ENCODE measurements at places on chromosomes 5 and 9. TPM values are rescaled to one million over a fixed set of nuclear protein-coding genes. Genes with fewer than 3 reads are reported as not detected.
A peak's percentile ranks its signal among the peaks of the same experiment; 100 is the strongest.

GRCh38 chr9:70484232-70485130 is 70.0 kb upstream of the KLF9 start:
- DNase-seq: no peak

- DNase-seq: peak; percentile 57
Observed at GRCh38 chr9:132182314-132183091, 20.6 kb downstream of the NTNG2 start.

- DNase-seq: no peak
Observed at GRCh38 chr9:26811106-26811505, 81.5 kb downstream of the CAAP1 start.

DNA sequence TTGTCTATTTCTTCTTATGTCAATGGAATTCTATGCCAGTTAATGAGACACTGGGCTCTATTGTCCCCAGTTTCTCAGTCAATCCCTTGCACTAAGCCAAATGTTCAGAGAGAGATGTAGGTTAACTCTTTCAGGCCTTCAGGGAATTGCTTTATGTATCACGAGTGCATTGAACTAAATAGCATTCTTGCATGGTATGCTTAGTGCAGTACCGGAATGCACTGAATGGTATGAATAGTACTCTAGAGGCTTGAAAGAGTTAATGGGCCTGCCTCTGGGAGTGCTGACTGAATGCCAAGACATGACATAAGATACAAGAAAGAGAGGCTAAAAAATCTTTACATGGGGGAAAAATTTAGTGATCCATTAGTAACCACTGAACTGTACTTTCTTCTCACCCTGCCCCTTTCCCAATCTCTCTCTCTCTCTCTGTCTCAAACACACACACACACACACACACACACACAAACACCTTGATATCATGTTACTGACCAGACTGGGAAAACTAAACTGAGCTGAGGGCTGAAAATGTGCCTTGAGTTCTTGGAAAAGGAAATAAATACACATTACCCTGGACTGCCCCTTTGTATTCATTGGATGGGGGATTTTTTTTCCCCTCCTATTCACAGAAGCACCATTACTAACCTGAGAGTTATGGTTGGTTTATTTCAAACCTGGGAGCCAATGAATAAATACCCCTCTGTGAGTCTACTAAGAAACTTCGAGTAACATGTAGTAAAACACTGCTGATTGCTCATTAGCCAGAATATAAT is 35.4 kb upstream of the TMC1 start:
- DNase-seq: peak; percentile 27

DNA sequence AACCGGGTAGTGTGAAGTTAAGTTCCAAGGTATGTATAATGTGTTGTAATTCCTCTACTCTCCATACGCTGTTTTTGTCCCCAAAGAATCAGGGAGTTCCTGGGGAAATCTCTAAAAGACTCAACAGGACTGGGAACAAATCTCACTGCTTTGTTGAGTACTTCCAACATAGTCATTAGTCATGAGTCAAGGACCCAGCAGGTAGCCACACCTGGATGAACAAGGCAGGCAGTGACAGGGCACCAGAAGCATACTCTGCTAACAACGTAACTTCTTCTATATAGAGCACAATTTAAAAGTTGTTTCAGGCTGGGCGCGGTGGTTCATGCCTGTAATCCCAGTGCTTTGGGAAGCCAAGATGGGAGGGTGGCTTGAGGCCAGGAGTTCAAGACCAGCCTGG is 126.8 kb downstream of the SLC1A3 start:
- no peak for DNase-seq

- DNase-seq: no peak
Observed at GRCh38 chr5:133806847-133807246, 161.6 kb downstream of the C5orf15 start.

DNA sequence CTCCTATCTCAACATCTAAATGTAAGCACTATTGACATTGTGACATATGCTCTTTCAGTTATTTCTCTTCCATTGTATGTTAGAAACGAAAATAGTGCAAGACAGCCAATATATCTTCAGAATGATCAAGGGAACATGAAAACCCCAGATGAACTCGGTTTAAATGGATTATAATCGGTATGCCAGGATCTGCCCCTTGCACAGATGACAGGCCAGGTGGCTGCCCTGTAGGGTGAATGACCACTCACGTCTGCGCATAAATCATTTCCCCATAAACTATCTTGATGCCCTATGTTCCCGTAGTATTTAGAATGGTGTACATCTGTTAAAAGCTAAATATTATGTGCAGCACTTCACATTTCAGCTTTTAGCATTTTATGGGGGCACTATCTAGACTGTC is 69.7 kb upstream of the RANBP3L start:
- no peak for DNase-seq

- no peak for DNase-seq
Observed at GRCh38 chr5:51271261-51271660, 112.0 kb upstream of the ISL1 start.

DNA sequence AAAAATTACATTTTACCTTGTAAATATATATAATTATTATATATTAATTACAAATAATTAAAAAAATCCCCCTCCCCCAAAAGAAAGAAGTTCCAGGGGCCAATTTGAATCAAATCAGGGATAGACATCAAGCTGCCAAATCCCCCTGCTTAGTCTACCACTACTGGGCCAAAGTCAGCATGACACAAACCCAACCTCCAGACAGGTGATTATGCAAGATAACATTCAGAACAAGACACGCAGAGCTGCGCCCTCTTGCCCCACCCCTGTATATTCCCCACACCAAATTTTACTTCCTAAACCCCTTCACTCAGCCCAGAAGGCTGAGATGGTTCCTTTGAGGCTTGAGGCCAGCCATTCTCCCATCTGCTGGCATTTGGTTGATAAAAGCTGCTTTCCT is 2059.1 kb upstream of the CDH6 start:
- no peak for DNase-seq

DNA sequence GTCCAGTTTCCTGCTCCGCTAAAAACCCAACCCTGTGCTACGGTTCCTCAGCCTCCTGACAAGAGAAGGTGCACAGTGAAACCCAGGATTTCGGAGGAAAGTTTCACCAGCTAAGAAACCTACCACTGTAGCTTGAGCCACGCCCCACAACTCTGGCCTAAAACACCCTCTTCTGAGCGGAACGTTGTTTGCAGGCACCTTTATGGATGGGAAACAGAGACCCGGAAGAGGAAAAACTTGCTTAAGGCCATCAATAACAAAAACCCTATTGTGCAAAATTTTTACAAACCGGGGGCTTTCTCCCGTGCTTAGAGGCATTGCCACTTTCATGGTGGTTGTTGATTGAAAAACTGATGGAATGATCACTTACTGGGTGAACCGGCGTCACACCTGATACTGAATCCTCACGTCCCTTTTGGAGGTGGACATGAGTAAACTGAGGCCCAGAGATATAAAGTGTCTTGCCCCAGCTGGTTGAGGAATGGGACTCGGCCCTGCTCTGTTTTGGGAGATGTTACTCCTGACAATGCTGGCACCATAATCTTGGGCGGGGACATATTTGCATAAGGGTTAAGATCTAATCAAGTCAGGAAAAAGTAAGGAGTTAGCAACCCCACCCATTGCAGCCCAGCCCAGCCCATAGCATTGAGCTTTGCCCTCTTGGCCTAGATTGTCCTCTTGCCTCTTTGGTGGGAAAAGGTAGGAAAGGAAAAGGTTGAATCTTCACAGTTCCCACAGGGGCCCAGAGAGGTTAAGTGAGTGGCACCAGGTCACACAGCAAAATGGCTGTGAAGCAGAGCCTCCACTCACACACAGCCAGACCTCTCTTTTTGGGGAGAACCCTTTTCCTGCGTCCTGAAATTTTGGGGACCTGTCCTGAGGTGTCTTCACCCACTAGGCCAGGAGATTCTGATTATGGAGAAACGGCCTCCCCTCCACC is 23.2 kb upstream of the PTGS1 start:
- DNase-seq: no peak

DNA sequence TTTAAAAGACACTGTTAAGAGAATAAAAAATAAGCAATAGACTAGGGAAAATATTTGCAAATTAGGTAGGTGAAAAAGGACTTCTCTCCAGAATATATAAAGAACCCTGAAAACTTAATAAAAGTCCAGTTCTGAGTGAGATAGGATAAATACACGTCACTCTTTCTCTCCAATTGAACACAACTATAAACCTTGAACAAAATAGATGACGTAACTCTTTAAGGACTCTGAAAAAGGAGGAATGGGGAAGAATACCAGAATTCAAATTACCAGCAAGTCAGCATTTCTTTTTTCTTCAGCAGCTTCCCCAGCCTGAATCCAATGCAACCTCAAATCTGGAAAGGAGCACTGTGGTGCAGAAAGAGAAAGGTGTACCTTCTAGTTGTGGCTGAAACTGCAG is 6.8 kb upstream of the WDR41 start:
- DNase-seq: no peak

DNA sequence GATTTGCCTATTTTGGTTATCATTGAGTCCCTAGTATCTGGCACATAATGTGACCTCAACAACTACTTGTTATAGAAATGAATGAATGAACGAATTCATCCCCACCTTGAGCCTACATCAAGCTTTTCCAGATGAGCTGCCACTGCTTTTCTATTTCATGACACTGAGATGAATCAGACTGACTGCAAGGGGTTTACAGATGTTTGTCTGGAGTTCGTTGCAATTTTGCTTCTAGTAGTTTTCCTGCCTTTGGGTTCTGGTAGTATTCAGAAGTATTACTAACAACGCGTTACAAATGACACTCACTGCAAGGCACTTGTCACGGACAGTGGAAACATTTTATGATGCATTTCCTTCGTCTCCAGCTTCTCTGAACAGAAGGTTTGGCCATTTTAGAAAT is 222.3 kb downstream of the CD180 start:
- no peak for DNase-seq

DNA sequence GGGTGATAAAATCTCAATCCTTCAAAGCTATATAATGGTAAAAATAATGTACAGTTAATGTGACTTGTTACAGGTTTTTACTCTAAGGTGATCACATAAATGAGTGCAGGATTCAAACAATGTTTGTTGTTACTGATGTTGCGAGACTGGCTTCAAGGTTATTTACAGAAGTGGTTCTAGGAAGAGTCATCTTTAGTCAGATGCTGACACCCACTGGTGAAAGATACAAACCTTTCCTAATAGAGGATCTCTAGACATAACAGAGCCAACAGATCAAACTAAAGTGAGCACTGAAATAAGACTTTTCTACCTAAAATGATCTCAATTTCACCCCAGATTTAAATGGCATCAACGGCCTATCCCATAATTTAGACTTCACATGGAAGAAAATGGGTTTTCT is 20.2 kb downstream of the ARSB start:
- DNase-seq: no peak

- no peak for DNase-seq
Observed at GRCh38 chr5:178872302-178872701, 12.5 kb downstream of the ZNF354B start.

DNA sequence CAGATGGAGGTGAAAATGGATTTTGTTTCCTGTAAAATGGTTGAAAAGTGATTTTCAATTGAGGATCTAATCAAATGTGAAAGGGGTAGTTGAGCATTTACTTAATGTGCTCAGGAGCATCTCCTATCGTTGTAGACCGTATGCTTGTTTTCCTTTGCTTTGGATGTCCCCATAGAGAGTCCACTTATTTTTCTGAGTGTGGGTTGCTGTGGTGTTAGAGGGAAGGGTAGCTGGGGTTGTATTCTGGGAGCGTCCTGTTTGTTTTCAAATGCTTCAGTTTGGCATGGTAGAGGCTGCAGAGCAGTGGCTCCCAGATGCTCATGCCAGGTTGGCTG is 154.1 kb downstream of the MAT2B start:
- DNase-seq: no peak

GRCh38 chr5:113361701-113362100 is 73.1 kb downstream of the TSSK1B start:
- no peak for DNase-seq

GRCh38 chr9:133043449-133044035 is 12.7 kb downstream of the GTF3C5 start:
- no peak for DNase-seq

GRCh38 chr9:6845880-6846279 is 88.1 kb downstream of the KDM4C start:
- DNase-seq: peak; percentile 62

DNA sequence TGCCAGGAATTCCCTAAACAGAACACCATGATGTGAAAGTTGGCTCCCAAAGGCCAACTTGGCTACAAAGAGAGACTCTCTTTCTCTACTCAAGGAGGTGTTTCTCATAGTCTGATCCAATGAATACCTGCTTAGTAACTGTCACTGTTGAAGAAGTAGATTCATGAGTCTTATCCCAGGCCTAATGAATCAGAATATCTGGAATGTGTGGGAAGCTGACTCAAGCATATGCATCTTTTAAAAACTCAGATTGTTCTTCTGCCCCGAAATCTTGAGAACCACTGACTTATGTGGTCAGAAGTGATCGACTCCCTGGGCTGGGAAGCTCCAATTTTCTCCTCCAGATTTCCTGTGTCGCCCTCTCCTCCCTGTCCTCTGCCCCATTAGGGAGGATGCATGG is 345.6 kb downstream of the PLK2 start:
- no peak for DNase-seq

Gene PCDHB16
- polyA plus RNA-seq: 5.1 TPM

Gene GABRG2
- 0.06 TPM for polyA plus RNA-seq

Gene SLC6A3
- 0.24 TPM for polyA plus RNA-seq

Gene GLDC
- polyA plus RNA-seq: 21.4 TPM

Gene LCN10
- polyA plus RNA-seq: 2.8 TPM
